ENCODE measurements at places on chromosomes 5 and 9.

DNA sequence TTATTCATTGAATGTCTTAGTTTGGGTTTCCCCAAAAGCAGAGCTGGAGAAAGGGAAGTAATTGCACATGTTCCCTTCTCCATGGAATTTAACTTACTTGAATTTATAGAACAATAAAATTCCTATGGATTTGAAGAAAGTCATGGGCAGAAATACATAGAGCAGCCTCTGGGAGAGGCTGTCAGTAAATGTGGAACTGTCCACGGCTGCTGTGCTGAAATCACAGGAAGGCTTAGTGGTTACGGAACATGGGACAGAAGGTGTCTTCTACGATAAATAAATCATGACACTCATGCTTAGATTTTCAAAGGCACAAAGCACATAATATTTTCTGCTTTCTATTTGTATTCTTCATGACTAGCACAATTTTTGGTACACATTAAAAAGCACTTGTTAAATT is 440.6 kb upstream of the IZUMO3 start:
- no peak for DNase-seq

- DNase-seq = no peak
Measured at GRCh38 chr5:72109625-72110024, 2.4 kb downstream of the MAP1B start.

GRCh38 chr5:76209297-76209696 is 126.1 kb downstream of the SV2C start:
- no peak for DNase-seq

GRCh38 chr9:14302405-14302804 is 11.5 kb downstream of the NFIB start:
- DNase-seq = no peak

- peak; percentile 26 for DNase-seq
Measured at GRCh38 chr5:91311697-91312501, 71.2 kb downstream of the ARRDC3 start.

GRCh38 chr5:158907856-158908255 is 191.9 kb downstream of the EBF1 start:
- no peak for DNase-seq

- DNase-seq = no peak
Measured at GRCh38 chr5:26843677-26844076, 194.7 kb downstream of the CDH9 start.

DNA sequence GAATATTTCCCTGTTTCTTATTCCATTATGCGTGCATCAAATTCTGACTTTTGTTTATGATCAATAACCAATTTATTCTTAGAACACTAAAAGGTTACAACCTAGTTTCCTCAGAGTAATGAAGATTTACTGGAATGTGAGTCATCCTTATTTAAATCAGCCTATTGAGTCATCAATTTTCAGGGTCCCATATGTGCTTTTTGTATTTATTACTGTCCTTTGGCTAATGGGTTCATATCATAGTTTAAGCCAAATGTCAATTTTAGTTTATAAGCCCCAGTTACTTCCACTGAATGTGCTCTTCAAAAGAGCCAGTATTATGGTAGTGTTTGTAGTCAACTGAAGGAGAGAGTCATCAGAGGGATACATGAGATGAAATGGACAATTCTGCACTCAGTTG is 359.2 kb downstream of the PRR16 start:
- DNase-seq = no peak

- no peak for DNase-seq
Measured at GRCh38 chr5:72818866-72819534, 2.5 kb downstream of the TNPO1 start.

- DNase-seq = no peak
Measured at GRCh38 chr9:136648751-136649150, 14.0 kb upstream of the EGFL7 start.

GRCh38 chr5:5135957-5136676 is 4.0 kb upstream of the ADAMTS16 start:
- no peak for DNase-seq

DNA sequence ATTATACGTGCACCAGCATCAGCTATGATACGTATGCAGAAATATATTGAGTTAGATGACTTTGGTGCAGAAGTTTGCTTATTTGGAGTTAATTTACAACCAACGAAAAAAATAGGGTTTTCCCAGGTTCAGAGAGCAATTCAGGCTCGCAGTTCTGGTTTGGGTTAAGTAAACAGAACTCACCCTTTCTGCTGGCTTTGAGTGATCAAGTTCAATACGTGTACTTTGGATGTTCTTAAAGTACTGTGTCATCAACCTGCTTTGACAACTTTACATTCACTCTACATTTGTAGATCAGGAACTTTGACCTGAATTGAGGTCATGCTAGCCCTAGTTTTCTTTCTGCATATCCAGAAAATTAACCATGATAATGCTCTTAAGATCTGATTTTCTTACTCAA is 40.7 kb downstream of the ACOT12 start:
- no peak for DNase-seq

DNA sequence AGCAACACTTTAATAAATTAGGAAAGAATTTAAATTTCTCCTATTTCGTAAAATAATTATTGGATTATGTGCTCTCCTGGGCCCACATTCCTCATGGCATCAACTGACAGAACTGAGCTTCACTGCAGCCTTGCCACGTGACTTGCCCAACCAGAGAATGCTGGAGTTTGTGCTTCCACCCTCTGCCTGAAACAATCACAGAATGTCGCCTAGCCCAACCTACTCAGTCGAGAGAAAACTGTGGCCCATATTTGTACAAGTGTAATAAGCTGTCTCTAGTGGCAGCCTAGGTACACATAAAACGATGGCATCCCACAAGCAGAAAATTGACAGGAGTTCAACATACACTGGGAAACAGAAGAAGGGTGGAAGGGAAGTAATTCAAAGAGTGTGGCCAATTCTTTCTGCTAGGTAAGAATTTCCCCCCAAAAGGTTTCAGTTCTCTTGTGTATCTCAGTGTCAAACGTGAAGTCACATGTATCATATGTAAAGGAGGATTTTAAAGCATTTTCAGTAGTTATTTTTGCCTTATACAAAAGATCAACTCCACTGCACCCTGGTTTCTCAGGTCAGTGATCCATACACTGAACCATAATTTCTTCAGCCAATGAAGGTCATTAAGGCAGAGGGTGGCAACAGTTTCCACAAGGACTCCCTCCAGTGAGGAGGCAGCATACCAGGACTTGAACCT is 41.7 kb downstream of the ZNF608 start:
- DNase-seq = no peak

DNA sequence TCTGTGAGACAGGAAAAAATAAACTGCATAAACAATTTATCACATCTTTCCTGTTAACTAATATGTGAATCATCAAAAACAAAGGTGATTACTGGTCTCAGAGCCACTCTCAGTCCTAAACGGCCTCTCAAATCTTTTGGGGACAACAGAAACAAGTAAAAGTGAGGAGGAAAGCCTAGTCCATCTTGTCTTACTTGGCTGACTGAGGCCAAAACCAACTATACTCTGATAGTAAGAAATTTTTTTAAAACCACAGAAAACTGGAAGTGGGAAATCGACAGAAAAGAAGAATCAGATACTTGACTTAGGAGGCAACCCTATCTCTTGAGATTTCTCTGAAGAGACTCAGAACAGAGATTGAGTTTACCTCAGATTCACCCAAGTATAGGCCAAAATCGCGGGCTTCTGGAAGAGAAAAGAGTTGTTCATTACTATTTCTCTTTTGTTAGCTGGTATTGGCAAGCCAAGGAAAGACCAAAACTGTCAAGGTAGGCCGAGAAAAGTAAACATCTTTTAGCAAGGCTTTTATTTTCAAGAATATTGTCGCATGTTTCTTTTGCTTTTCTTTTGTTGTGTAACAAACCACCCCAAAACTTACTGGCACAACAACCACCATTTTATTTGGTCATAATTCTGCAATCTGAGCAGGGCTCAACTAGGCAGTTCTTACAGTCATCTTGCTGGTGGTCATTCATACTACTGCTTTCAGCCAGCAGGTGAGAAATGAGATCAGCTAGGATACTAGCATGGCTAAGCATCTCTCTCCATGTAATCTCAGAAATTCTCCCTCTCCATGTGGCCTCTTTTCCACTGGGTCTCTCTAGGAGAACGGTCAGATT is 46.1 kb downstream of the RFX3 start:
- DNase-seq = no peak

DNA sequence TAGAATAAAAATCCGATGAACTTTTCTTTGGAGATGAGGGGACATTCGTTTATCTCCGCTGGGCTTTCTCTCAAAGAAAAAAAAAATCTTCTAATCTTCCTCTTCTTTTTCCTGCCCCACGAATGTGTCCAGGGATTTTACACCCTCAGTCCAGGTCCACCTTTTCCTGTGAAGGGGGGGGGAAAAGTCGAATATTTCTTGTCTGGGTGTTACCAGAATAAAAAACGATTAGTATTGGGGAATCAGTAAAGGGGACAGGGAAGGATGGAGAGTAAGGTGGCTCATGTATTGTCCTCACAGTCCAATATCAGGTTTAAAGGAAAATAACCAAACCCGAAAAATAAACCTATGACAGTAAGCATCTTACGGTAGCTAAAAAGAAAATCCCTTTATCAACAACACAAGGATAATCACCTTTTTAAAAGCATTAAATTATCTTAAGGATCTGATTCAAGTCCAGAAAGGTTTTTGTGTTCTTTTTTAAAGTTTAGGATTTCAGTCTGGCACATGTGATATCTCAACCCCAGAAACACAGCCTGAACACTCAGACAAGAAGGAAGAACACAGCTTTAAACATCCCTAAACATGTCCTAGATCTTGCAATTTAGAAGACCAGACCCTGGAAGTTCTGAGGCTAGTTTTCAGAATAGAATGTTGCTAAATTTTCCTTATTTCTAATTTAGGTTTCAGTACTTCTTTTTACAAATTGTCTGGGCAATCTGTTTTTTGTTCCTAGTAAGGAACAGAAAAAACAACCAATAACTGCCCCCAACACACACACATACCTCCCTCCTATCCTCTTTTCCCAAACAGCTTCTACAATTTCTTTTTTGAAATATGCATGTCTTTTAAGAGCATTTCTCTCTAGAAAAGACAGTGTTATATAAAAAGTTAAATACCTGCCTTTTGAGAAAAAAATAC is 1.2 kb downstream of the ZNF608 start:
- no peak for DNase-seq

DNA sequence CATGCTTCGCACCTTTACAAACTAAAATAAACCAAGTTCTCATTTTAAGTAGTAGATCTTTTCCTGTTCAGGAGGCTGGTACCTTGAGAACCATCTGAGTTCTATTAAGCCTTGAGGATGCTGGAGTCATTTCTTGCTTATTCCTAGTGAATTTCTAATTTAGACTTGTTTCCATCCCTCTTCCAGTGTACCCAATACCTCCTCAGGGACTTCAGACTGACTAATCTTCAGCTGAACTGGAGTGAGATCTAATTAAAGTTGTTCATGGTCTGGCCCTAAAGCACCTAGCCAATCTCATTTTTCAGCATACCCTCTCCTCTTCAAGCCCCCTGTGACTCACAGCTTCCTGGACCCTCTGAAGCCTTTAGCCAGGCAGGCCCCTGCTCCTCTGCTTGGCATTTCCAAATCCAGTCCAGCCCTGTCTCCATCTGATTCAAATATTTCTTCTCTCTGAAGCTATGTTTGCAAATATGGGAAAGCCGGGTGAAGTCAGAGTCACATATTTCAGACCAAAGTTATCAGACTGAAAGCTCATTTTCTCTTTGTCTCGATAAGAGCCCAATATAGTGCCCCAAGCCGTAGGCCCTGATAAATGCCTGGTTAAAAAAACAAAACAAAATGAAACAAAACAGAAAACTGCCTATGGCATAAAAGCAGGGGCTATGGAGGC is 19.4 kb upstream of the TNFSF15 start:
- no peak for DNase-seq

- no peak for DNase-seq
Measured at GRCh38 chr9:4305065-4305985, 5.5 kb upstream of the GLIS3 start.
